Stimulated activated CD4-positive, alpha-beta T cell treated with anti-CD3 and anti-CD28 coated beads, Interleukin-2, amount 100 ng/mL, for 4 hours (primary cell): ENCODE measurements at places on chromosomes 4 and X.
A peak's percentile ranks its signal among the peaks of the same experiment; 100 is the strongest.

GRCh38 chr4:10589799-10590198 lies 94.8 kb downstream of the CLNK start:
- no peak for DNase-seq

DNA sequence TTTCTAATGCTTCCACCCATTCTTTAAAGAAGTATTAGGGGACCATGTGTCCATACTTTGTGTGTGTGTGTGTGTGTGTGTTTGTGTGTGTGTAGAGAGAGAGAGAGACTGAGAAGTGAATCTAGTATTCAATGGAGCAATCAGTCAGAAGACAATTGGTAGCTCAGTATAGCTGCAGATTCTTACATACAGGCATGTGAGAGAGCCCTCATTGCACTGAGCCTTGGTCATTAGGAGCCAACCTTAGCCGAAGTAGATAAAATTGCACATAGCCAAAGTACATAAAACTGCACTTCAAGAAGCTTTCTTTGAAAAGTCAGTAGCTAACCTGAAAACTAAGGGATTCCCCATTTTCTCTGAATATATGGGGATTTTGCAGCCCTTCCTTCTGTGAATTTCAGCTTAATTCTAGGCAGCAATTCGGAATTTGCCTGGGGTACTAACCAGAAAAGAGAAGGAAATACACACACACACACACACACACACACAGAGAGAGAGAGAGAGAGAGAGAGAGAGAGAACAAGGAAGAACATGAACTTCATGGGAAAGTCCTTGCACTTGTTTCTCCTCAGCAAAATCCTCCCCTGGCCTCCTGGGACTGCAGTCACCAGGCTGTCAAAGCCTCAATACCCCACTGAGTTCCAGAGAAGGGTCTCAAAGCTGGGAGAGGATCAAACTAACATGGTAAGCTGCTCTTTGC lies 1.7 kb upstream of the PRDM8 start:
- DNase-seq = no peak

- peak; percentile 21 for DNase-seq
Measured at GRCh38 chr4:140861359-140862176, 105.4 kb upstream of the TBC1D9 start.

DNA sequence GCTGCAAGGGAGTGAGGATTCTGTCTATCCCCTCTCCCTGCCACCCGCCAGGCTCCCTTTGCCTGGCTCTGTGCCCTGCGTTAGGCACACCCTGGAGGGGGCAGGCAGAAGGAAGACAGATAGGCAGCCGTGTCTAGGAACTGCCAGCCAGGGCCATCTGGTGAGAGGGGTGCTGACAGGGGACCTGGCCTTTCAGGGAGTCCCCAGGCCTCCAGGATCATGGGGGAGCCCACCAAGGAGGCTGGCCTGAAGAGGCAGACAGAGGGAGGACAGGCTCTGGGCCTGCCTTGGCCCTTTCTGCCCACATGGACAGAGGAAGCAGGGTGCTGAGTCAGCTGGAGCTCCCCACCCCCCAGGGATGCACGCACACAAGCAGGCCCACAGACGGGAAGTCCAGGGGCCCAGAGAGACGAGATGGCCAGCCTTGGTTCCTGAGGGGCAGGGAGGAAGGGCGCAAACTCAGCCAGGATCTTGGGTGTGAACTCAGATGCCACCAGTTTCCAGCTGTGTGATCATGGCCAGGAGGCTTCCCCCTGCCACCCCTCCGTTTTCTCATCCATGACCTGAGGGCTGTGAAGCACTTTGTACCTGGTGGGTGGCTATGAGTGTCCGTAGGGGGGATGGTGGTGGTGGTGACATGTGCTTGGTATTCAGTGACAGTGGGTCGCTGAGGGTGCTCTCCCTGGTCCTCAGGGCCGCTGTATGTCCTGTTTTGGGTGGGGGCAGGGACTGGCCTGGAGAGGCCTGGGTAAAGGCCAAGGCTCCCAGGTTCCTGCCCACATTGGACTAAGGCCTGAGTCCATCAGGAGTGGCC lies 1.8 kb downstream of the SH3BP2 start:
- DNase-seq = no peak

DNA sequence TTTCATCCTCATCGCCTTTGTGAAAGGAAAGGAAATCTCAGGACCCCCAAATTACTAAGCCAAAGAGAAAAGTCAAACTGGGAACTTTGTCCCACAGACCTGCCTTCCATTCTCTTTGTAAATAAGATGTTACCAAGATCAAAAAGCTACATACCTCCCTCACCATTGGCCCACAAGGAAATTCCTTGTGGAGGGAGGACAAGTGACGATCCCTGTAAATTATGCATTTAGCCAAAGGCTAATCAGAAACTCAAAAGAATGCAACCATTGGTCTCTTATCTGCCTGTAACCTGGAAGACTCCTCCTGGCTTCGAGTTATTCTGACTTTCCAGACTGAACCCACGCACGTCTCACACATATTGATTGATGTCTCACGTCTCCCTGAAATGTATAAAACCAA lies 70.3 kb downstream of the SHOX start:
- DNase-seq = no peak

DNA sequence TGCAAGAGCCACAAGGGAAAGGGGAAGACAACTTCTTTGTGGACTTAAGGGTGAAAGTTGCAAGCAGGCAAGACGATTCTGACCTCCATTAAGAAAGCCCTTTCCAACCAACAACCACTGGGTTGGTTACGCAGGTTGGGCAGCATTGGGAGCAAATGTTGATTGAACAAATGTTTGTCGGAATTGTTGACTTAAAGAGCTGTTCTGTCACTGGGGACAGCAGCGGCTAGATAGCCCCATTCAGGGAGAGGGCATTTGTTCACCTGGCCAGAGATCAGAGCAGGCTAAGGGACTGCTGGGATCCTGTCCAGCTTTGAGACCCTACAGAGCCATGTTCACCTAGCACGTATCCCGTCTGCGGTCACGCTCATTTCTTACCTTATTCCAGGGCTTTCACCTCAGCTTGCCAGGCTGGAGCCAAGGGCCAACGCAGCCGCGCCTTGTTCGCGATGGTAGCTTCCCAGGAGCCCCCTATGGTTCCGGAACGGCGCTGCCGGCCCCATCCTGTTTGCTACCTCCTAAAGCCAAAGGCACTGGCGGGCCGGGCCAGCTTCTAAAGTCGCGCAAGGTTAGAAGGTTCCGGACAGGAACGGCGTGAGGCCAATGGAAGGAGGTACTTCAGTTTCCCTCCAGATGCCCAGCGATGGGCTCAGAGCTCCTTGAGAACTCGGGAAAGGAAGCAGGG lies 24.6 kb downstream of the F9 start:
- no peak for DNase-seq

DNA sequence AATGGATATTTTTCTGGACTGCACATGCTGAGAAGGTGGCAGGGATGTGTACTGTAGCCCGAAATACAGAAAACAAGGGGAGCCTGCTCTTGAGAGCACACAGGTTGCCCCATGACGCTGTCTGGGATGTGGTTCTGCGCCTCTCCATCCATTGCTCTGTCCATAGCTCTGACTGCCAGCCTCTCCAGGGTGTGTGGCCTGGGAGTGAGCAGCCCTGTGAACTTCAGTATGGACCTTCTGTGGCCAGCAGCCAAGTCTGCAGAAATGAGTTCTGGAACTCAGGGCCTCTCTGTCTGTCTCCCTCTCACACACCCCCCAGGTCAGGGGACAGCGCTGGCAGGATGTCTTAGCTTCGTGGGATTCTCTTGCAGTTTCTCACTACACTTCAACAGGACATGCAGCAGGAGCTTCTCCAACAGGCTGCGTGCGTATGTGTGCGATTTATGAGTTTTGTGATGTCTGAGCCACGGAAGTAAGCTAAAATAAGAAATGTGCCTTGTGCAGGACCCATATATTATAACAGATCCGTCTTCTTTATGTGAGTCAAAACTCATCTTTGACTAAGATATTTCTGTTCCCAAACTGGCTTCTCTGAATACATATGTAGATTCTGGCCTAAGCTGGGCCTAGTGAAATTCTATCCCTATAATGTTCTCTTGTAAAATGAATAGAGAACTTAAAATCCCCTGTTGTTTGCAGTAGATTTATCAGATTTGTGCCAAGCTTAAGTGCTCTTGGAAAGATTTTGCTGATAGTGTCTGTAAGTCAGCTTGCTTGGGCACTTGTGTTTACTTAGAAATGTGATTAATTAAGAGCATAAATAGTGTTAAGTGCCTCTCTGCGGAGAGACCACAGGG lies 40.0 kb downstream of the PROM1 start:
- no peak for DNase-seq

- DNase-seq = no peak
Measured at GRCh38 chrX:96566878-96567277, 117.8 kb upstream of the DIAPH2 start.

DNA sequence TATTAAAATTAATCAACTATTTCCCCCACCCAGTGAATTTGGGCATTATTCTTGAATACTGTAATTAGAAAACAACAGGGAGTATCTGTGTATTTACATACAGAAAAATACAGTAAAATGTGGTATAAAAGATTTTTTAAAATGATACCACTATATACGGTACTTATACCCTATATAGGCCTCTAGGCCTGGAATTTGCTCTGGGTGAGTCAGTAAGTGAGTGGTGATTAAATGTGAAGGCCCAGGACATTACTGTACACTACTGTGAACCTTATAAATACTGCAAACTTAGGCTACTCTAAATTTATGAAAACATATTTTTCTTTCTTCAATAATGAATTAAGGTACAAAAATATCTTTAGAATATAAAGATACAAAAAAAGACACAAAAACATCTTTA lies 6.3 kb upstream of the CSN3 start:
- no peak for DNase-seq

- DNase-seq = no peak
Measured at GRCh38 chr4:122052677-122053076, 99.5 kb upstream of the BLTP1 start.

DNA sequence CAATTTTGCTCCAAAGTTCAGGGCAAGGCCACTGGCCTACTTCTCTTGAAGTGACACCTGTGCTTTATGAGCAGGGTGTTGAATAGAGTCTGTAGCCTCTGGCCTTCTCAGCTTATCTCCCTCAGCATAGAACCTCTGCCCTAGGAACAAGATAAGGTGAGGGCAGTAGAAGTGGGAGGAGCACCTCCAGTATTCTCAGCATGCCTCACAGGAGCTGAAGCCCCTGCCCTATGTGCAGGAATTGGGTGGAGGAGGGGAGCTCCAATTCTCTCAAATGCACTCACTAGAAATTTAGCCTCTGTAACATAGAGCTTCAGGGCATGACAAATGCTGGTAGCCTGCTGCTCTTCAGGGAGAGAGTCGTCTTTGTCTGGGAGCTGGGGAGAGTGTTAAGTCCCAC lies 479.3 kb downstream of the IL1RAPL1 start:
- DNase-seq = no peak

DNA sequence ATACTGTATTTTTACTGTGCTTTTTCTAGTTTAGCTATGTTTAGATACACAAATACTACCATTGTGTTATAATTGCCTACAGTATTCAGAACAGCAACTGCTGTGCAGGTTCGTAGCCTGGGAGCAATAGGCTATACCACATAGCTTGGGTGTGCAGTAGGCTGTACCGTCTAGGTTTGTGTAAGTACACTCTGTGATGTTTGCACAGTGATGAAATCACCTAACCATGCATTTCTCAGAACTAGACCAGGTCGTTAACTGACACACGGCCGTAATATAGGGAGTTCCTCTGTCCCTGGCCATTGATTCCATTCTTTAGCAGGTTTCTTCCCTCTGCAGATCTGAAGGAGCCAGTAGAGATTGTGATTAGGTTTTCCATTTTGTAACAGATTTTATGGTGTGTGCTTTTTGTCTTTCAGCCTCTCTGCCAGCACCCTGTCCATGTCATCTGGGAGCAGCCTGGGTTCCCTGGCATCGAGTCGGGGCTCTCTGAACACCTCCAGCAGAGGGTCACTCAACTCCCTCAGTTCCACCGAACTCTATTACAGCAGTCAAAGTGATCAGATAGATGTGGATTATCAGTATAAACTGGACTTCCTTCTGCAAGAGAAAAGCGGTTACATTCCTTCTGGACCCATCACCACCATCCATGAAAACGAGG lies 59.5 kb downstream of the CLDN22 start:
- no peak for DNase-seq
